ENCODE measurements at places on chromosomes 3 and 15.

- no peak for DNase-seq
These were observed 107.2 kb upstream of the ALDH1A3 start for GRCh38 chr15:100772478-100772877.

- peak; percentile 57 for DNase-seq
These were observed 240.1 kb downstream of the XXYLT1 start for GRCh38 chr3:195030791-195031321.

- DNase-seq = no peak
These were observed 26.1 kb downstream of the SKIL start for GRCh38 chr3:170383567-170383966.

GRCh38 chr3:181609030-181609767 lies 102.5 kb upstream of the SOX2 start:
- no peak for DNase-seq

DNA sequence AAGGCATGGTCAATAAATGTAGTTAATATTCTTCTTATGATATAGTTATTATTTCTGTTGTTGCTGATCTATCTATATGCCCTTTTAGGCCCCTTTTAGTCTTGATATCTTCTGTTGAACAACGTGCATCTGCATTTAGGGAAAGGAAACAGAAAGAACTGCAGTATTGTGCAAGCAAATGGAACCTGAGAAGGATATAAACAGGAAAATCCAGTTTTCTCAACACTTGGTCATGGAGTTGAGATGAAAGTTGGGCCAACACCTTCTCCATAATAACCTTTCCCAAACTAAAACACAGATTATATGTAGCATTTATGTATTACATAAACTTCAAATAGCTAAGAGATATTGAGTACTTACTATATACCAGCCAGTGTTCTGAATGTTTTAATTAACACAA lies 179.7 kb downstream of the ADAMTS9 start:
- DNase-seq = peak; percentile 8

DNA sequence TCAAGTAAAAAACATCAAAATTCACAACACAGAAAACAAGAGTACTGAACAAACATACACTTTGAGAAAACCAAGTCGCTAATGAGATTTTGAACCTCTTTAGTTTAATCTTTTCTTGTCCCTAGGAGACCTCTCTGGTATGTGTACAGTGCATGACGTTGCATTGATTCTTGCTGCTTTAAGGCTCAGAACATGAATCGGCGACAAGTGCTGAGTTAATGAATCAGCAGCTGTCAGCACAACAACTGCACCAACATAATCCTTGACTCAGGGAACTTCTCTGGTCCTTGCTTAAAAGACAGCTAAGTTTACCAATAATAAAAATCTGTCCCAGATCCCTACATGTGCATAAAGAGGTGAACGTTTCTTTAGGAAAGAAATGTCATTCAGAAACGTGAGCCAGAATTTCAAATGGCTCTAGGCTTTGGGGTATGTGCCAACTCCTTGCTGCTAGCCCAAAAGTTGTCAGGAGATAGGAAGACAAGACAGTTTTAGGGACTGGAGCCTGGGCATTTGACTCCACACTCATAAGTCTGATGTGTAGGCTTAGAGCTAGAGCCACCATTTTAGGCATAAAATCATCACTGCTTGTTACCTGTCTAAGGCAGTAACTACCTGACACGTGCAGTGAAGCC lies 86.9 kb downstream of the IL5RA start:
- no peak for DNase-seq

GRCh38 chr3:99863002-99863401 lies 45.3 kb downstream of the CMSS1 start:
- DNase-seq = no peak

DNA sequence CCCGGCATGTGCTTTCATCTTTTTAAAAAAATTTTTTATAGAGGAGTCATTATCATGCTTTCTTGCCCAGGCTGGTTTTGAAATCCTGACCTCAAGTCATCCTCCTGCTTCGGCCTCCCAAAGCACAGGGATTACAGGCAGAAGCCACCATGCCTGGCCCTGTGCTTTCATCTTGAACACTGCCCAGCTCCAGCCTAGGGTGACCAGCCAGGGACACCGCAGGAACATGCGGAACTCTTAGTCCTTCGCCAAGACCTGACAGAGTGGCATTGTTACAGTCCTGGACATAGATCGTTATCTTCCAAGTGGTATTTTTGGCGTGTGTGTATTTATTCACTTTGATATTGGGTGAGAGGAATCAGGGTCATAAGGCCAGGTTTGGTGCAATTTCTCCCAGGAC lies 7.9 kb upstream of the FURIN start:
- no peak for DNase-seq

GRCh38 chr3:133924041-133924440 lies 28.4 kb upstream of the RAB6B start:
- DNase-seq = no peak

DNA sequence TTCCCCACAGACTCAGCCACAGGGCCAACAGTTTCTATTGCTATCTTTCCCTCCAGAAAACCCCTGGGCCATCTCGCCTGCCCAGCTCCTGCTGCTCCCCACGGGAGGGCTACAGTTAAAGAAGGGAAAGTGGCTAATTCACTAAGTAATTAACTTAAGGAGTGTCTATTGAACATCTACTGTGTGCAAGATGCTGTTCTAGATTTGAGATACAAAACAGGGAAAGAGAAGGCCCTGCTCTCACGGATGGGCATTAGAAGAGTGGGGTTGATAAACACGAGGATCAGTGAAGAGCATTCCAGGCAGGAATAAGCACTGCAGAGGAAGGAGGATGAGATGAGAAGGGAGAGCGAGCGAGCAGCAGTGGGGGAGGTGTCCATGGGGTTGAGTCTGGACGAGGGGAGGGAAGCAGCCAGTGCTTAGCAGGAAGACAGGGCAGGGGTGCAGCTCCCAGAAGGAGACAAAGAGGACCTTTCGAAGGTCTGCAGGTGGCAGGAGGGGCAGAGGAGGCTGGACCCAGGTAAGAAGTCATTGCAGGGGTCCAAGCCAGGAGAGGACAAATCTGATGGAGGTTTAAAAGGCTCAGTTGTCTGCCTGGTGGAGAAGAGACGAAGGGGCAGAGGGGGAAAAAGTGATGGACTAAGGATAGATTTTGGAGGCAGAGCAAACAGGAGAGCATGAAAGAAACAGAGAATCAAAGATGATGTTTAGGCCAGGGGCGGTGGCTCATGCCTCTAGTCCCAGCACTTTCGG lies 64.7 kb downstream of the KLF15 start:
- DNase-seq = no peak

DNA sequence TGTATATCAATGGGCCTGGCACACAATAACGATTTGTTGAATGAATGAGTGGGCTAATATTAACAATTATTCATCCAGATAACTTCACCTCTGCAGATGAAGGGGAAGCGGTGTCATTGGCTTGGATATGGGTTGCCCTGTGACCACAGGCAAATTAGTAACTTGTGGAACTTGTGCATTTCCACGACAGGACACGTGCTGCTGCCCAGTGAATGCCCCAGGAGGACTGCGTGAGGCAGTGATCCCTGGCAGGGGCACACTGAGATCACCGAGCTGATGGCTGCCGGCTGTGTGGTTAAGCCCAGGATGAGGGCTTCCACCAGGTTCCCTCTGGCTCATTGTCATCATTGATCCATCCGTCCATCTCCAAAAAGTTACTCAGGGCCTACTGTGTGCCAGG lies 84.1 kb upstream of the HACD2 start:
- no peak for DNase-seq

- DNase-seq = no peak
These were observed 971.4 kb downstream of the MCTP2 start for GRCh38 chr15:95202569-95203349.

- no peak for DNase-seq
These were observed 6.2 kb upstream of the CEP70 start for GRCh38 chr3:138600100-138600745.

DNA sequence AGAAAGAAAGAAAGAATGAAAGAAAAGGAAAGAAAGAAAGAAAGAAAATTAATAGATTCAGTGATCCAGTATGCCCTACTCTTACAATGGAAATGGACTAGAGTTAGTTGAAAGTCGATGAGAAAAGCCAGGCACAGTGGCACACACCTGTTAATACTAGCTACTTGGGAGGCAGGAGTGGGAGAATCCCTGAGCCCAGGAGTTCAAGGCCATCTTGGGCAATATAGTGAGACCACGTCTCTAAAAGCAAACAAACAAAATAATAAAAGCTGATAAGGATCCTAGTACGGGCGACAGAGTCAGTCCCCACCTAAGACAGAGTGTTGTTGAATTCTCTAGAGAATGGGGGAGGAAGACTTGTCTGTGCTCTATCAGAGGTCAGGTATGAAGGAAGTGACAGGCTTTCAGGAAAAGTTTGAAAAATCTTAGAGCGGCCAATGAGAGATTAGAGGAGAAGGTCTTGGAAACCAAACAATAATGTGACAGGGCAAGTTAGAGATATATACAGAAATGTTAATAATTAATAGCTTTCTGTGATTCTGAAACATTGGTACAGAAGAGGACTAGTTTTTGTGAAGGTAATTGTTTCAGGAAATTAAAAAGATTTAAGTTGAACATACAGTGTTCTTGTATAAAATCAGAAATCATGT lies 117.9 kb upstream of the PTX3 start:
- peak; percentile 30 for DNase-seq

GRCh38 chr3:84439476-84439875 lies 519.3 kb upstream of the CADM2 start:
- DNase-seq = no peak

DNA sequence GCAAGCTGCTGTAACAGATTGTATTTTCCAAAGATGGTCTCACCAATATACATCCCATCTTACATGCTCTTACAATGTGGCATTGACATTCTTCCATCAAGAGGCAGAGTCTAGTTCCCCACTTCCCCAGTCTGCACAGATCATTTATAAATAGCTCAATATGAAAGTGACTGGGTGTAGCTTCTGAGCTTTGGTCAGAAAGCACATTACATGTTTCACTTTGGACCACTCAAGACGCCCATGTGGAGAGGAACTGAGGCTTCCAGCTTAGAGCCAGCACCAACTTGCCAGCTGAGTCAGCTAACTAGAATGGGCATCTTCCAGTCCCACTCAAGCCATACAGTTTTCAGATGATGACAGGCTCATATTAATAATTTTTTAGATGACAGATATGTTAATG lies 45.5 kb downstream of the GREM1 start:
- no peak for DNase-seq

- DNase-seq = no peak
These were observed 264.3 kb downstream of the LRTM1 start for GRCh38 chr3:54663501-54664011.

GRCh38 chr15:59116141-59116540 lies 11.2 kb downstream of the CCNB2 start:
- no peak for DNase-seq

DNA sequence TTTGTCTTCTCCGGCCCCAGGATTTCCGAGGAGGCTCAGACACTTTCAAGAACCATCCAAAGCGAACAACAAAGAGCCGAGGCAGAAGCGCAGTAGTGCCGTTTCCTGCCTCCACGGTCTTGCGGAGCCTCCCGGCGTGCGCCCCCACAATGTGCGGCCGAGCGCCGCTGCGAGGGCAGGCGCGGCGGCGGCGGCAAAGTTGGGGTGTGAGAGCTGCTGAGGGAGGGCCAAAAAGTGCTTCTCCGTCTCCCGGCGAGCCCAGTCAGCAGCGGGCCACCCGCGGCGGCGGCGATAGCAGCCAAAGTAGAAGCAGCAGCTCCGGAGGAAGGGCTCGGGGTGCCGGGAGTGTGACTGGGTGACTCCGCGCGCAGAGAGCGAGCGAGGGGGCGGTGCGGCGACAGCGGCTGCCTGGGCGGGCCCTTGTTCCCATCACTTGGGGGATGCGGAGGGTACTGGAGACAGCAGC lies 749.1 kb downstream of the ROBO1 start:
- DNase-seq = peak; percentile 67

DNA sequence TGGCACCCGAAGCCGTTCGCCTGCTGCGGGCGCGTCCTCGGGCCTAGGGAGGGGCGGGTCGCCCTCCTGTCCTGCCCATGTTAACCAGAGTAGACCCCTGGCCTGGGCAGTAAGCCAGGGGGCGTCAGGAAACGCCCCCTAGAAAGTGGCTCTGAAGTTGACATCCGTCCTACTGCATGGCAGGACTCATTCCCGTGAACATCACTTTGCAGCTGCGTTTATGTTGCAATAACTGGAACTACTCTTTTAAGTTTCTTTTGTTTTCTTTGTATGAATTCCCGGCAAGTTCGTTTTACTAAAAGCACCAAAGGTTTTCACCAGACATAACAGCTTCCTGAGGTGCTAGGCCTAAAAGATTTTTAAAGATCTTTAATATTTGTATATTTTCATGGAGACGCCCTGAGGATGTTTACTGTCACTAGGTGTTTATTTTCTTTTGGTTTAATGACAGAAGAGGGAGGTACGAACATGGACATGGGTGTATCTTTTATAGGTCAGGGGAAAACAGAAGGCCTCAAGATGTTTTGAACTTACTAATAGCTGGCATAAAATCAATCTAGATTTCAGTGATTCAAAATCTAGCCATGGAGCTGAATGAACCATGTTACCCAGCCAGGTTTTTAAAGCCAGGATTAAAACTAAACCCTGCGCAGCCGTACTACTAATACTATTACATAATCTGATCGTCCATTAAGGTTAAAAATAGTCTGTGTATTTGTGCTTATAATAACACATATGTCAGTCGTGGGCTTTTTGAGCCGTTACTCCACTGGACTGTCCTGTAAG lies 1.0 kb downstream of the C15orf61 start:
- DNase-seq = no peak

- no peak for DNase-seq
These were observed 392.2 kb downstream of the KCNH8 start for GRCh38 chr3:19540464-19540863.

GRCh38 chr3:196222876-196223595 lies 6.7 kb downstream of the SLC51A start:
- no peak for DNase-seq

- DNase-seq = no peak
These were observed 17.5 kb upstream of the GNAT1 start for GRCh38 chr3:50173685-50174516.

GRCh38 chr3:112308151-112308911 lies 14.3 kb upstream of the SLC9C1 start:
- no peak for DNase-seq

- DNase-seq = peak; percentile 47
These were observed 879 bp upstream of the EIF5A2 start for GRCh38 chr3:170909129-170909903.

DNA sequence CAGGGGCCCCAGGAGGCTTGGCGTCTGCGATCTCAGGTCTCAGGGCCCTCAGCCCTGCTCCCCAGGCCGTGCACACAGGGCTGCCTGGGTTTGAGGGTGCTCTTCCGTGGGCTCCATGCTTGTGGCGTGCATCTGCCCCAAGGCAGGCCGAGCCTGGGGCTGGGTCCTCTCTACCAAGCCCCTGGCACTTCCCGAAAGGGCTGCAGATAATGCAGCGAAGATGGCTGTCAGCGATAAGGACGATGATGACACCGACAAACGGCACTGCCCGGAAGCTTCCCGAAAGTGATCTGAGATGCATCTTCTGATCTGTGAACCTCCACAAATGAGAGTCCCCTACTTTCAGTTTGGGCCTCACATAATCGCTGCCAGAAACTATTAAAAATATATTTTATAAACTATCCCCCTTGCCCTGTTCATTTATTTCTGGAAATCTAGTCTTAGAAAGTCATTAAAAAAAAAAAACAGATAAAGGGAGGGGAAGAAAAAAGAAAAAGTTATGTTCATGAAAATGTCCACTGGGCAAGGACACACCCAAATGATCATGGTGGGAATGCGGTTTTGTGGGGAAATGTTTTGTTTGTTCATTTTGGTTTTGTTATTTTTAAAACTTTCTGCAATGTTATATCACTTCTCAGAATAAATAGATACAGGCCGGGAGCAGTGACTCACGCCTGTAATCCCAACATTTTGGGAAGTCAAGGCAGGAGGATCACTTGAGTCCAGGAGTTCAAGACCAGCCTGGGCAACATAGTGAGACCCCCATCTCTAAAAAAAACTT lies 51.5 kb downstream of the RPN1 start:
- no peak for DNase-seq
